ENCODE measurements at places on chromosomes 3 and 15.

- DNase-seq: no peak
Observed at GRCh38 chr3:52088445-52089367, 32.3 kb upstream of the DUSP7 start.

- DNase-seq: no peak
Observed at GRCh38 chr3:157122832-157123427, 37.0 kb downstream of the CCNL1 start.

GRCh38 chr3:133191818-133192217 lies 153.6 kb downstream of the TMEM108 start:
- DNase-seq: no peak

GRCh38 chr15:72859017-72859756 lies 75.6 kb upstream of the ADPGK start:
- no peak for DNase-seq

DNA sequence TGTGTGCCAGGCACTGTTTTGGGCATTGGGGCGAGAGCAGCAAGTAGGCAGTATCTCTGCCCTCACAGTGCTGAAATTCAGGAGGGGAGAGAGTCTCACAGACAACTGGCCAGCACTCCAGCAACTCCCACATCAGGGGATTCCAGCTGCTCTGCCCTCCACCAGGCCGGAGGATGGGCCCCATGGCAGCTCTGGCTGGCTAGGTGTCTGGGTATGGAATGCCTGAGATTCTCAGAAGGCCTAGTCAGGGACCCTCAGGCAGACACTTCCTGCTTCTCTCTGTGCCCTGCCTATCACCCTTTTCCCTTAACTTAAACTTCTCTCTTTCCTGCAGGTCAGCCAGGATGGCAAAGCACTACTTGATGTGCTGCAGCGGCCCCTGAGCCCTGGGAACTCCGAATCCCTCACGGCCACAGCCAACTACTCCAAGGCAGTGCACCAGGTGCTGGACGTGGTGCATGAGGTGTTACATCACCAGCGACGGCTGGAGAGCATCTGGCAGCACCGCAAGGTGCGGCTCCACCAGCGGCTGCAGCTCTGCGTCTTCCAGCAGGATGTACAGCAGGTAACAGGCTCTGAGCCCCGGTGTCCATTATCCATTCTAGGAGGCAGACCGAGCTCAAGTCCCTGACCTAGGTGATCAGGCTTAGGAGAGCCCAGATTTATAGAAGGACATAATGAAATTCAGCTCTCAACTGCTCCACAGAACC lies 342.2 kb upstream of the ROPN1 start:
- DNase-seq: peak; percentile 35

- DNase-seq: no peak
Observed at GRCh38 chr3:45954306-45954705, 11.0 kb downstream of the CXCR6 start.

GRCh38 chr3:66425576-66426114 lies 75.2 kb downstream of the LRIG1 start:
- DNase-seq: no peak

DNA sequence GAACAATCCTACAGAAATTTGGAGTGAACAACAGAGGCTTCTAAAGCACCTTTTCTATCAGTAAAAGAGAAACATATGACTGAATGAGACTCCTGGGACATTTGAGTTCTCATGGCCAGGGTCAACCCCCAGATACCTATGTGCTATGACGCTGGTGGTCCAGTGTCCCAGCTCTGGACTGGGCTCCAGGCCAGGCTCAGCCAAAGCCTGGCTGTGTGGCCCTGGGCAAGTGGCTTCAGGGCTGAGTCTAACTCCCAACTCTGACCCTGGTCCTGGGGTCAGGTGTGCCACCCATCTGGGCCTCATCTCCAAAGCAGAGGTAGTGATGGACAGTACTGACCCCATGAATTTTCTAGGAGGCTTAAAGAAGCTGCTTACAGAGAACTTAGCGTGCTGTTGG lies 147.8 kb downstream of the FBLN2 start:
- DNase-seq: no peak

GRCh38 chr3:140187656-140188221 lies 252.8 kb downstream of the CLSTN2 start:
- DNase-seq: no peak

DNA sequence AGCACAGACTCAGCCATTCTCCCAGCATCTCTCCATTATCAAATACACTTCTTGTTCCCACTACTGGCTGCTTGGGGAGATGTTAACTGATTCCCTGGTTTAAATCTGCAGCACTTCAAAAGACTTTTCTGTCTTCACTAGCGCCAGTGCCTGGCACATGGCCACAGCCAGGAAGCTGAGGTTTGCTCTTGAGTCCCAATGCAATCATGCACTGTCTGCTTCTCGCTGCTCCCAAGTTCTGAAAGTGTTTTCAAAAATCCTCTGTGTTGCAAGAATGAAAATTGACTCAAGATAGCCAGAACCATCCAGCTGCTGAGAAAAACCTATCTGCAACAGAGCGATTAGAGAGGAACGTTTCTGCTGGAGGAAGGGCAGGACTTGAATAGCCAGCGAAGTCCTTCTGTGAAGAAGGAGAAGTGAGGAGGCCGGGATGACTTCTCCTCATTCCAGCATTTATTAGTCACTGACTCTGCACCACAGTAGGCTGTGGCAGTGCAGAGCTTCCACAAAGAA lies 358.4 kb upstream of the NR2F2 start:
- no peak for DNase-seq

DNA sequence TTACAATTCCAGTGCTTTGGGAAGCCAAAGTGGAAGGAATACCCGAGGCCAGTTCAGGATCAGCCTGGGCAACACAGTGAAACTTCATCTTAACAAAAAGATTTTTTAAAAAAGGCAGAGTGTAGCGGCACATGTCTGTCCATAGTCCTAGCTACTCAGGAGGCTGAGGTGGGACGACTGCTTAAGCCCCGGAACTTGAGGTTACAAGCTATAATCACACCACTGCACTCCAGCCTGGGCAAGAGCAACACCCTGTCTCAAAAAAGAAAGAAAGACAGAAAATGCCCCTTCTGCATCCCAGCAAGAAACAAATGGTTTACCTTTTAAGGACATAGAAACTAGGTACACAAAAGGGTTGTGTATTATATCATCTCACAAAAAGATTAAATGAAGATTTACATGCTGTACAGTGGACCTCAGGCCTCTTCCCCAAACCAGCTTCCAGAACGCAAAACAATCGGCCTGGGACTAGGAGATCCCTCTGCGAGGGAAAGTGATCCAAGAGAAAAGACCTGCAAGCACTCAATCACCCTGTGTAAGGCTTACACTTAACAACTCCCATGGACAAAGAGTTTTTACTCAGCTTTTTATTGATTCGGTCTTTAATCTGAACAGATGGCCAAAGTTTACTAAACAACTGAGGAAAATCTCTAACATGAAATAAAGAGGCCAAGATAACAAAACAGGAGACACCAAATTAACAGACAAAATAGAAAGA lies 21.2 kb downstream of the TFDP2 start:
- DNase-seq: no peak

DNA sequence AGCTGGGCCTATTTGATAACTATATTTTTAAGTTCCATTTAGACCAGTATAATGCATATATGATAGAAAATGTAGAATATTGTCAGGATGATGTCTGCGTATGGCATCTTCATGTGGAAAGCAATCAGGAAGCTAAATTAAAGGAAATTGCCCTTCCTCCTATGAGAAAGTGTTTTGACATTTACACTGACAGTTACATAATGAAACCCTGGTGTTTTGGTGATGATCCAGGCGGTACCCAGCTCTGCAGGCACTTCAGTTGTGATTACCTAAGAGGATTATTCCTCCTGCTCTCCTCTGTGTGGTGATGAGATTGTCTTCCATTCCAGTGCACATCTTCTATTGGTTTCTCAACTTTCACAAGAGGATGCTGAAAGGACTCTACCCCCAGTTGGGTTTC lies 126.5 kb upstream of the MITF start:
- DNase-seq: no peak

DNA sequence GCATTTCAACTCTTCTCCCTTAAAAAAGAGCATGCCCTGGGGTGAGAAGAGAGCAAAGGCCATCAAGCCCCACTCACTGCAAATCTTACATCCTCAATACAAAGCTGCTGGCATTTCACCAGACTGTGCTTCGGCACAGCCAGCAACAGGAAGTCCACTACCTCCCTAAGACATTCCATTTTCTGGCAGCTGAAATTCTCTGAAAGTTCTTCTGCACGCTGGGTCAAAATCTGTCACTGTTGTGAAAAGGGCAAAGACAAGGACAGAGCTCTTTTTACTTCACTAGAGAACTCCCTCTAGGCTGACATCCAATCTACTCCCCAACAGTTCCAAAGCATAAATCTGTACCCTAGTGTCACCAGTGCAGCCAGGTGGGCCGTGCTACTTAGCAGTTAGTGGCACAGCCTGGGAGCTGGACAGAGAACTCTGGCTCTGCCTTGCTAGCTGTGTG lies 6.3 kb downstream of the MTMR10 start:
- DNase-seq: no peak

- DNase-seq: no peak
Observed at GRCh38 chr3:53813876-53814275, 32.3 kb downstream of the CHDH start.

GRCh38 chr15:100711516-100712021 lies 109.2 kb downstream of the ASB7 start:
- DNase-seq: no peak

- no peak for DNase-seq
Observed at GRCh38 chr3:188205992-188206416, 52.0 kb downstream of the LPP start.

GRCh38 chr15:87369269-87369668 lies 887.3 kb downstream of the NTRK3 start:
- no peak for DNase-seq

DNA sequence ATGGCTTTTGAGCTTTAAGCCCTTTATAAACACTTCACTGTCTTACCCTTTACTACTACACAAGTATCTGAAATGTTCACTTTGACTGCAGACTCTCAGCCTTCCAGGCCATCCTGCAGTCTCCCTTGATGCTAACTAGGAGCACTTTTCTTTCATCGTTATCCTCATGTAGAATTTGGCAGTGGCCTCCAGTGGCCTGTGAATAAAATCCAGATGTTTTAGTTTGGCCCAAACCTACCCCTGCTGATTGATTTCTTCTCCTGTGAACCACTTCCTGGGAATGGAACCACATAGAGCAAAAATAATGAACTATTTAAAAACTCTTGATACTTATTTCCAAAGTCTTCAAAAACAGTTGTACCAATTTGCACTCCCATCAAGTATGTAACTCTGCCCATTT lies 271.9 kb downstream of the FEZF2 start:
- no peak for DNase-seq

DNA sequence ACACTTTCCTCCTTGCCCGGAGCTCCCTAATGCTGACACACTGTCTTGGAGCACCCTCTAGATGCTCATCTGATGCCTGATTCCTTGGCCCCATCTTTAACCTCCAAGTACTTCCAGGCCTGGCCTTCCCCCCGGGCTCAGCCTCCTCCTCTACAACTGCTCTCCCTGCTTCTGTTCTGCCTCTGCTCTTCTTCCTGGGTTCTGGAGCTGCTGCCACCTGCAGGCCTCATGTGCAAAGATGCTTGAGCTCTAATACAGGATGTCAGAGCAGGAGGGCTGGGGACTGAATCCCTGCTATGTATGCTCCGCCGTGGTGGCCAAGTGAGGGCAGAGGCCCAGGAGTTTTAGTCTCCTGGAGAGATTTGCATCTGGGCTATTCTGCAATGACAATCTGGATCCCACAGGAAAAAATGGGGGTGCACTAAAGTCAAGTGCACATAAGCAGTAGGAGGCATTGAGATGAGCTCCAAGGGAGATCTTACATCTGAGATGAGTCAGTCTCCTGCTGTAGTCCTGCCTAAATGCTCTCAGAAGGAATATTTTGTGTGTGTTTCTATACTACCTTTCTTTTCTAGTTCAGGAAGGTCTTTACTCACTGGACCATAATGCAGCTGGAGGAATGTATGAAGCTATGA lies 296.3 kb downstream of the UACA start:
- DNase-seq: peak; percentile 29
